ENCODE measurements at places on chromosomes 4 and X. TPM values are rescaled to one million over a fixed set of nuclear protein-coding genes. Genes with fewer than 3 reads are reported as not detected.

The XAGE1A gene
- not detected for total RNA-seq

The BEND2 gene
- total RNA-seq: not detected

The MAGEA2B gene
- not detected for total RNA-seq

The SSX4 gene
- not detected for total RNA-seq

The RAB39B gene
- total RNA-seq: not detected

The SPANXA1 gene
- not detected for total RNA-seq

The BEX1 gene
- total RNA-seq: not detected

The CC2D2A gene
- total RNA-seq: 3.3 TPM

The NEIL3 gene
- total RNA-seq: 0.39 TPM

The SLC10A7 gene
- 7.8 TPM for total RNA-seq

The IL2 gene
- not detected for total RNA-seq

The SERPINA7 gene
- 124 TPM for total RNA-seq

The SULT1B1 gene
- total RNA-seq: 43.6 TPM

The CXCL11 gene
- 0.35 TPM for total RNA-seq

The SLC16A2 gene
- total RNA-seq: 68.8 TPM

The GATA1 gene
- 1.2 TPM for total RNA-seq

The NHS gene
- 0.09 TPM for total RNA-seq

The TBX22 gene
- total RNA-seq: not detected

The PCSK1N gene
- 0.20 TPM for total RNA-seq

The DDX53 gene
- total RNA-seq: not detected

The RBMXL3 gene
- total RNA-seq: not detected
